ENCODE measurements at places on chromosomes 3 and 15.

DNA sequence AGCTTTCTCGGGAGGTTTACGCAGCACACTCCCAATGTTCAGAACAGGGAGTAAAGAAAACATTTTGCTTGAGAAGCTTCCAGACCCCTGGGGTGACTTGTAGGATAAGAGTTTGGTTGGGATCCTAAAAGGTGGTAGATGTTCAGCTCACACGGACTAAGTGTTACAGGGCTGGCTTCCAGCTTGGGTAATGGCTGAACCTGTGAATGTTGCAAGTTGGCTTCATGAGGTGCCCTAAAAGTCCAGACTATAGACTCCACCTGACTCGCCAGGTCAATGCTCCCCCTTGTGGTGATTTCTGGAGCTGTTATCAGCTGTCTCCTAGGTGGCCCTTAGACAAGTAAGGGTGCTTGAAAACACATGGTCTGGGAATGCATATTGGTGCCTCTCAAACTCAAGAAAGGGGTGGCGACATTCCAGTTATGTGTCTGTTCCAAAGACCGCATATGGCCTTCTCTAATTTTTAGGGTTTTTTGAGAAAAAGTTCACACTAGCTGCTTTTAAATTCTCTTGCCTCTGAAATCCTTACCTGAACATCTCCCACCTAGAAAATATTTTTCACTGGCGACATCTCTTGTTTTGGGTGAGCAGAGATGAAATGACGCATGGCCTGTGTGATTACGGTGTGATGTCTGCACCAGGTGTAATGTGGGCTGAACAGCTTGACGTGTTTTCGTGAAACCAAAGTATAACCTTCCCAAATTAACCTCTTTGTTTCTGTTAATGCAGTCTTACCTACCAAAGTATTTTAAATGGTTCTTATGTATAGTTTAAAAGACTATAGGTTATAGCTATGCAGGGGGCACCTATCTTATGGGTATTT is 175.7 kb upstream of the KBTBD8 start:
- peak; percentile 66 for DNase-seq

DNA sequence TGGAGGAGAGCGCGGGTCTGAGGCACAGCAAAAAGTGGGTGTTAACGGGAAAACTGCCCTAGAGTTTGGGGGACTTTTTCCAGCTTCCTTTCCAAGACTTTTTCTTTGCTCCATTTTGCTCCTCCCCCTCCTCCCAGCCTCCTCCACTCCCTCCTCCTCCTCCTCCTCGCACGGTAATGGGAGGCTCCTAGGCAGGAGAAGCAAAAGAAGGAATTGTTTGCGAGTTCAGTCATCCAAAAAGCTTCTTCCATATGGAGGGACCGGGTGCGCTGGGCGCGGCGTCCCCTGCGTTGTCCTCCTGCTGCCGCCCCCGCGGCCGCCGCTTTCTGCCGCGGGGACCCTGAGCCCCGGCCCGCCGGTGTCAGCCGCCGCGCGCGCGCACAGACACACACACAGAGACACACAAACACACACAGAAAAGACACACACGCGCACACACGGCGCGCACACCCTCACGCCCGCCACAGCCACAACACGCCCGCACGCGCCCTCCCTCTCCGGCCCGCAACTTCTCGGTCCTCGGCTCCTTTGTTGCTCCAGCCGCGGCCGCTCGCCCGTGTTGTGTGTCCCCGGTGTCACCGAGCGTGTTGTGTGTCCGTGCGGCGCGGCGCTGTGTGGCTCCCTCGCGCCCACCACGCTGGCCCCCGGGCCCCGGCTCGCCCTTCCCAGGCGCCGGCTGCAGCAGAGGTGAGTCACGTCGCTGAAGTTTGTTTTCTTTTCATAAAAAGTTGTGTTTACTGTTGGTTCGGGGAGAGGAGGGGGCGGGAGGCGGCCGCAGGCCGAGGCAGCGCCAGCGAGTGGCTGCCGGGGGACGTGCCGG is at the start of gene BOC:
Gene BOC, plus strand, starts transcription at position 228 of the 820 bp plus-strand sequence. CDS start 38,246 bp downstream, outside the sequence.
- peak; percentile 68 for DNase-seq

GRCh38 chr3:111194048-111194447 is 122.4 kb downstream of the NECTIN3 start:
- no peak for DNase-seq

GRCh38 chr15:70098461-70099166 is 897 bp upstream of the TLE3 start:
- DNase-seq = peak; percentile 78

- no peak for DNase-seq
These were observed 89.9 kb downstream of the BBX start for GRCh38 chr3:107612664-107613084.

GRCh38 chr3:127831723-127832172 is 9.4 kb upstream of the MGLL start:
- peak; percentile 48 for DNase-seq

- DNase-seq = no peak
These were observed 15.1 kb upstream of the BNIP2 start for GRCh38 chr15:59703979-59704796.

DNA sequence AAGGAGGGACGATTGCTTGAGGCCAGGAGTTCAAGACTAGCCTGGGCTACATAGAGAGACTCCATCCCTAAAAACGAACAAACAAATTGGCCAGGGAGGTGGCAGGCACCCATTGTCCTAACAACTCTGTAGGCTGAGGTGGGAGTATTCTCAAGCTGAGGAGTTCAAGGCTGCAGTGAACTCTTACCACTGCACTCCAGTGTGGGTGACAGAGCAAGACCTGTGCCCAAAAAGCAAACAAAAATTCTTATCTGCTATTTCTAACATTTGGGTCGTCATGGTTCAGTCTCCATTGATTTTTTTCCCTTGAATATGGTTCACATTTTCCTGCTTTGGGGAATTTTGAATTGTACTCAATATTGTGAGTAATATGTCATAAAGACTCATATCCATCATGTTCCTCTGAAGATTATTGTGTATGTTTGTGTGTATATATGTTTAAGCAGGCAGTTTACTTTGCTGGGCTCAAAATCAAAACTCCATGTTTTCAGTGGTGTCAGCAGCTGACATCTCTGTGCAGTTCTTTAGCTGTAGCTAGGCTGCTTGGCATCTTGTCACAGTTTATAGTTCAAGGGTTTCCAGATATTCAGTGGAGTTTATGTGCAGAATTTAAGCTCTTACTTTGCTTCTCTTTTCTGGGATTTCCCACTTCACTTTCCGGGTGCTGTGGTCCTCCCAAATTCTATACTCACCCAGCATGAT is 33.2 kb downstream of the IFT122 start:
- no peak for DNase-seq

DNA sequence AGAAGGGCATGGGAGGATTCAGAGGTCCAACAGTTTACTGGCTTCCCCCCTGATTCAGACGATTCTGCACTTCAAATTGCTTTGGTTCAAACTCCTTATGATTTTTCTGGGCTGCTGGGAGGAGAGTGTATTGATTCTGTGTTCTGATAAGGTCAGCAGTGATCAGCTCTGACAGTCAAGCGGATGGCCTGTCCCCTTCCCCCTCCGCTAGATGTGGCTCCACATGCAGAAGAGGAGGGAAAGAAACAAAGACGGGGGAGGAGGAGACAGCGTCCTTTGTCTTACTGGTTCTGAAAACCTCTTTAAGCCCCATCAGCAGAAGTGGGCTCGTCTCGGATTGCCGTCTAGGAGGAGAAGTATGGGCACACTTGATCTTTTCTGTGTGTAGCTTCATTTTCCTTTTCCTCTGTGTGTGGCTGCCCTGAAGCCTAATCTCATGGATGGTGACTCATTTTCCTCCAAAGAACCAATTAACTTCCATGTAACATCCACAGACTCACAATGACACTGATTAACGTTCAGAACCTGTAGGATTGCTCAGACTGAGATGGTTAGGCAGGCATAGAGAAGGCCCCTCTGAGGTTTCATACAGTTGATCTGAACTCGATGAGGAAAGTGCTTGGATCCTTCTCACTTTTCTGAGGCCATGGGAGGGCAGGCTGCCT is 162.4 kb upstream of the PPP2R3A start:
- DNase-seq = no peak

DNA sequence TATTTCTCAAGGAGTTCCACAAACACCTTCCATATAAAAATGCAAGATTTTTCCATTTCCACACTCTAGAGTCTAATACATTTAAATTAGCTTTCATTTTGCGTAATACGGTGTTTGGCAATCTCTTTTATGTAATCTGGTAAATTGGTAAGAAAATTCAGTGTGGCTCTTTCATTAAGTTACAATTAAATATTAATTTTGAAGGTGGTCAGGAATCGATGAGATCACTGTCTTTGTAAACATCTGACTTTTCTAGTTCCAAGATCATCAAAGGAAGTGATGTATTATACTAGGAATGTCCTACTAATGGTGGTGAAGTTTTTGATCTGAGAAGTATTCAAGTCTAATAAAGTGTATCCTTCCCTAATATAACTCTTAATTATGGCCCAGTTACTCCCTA is 1.1 kb upstream of the UTS2B start:
- no peak for DNase-seq

DNA sequence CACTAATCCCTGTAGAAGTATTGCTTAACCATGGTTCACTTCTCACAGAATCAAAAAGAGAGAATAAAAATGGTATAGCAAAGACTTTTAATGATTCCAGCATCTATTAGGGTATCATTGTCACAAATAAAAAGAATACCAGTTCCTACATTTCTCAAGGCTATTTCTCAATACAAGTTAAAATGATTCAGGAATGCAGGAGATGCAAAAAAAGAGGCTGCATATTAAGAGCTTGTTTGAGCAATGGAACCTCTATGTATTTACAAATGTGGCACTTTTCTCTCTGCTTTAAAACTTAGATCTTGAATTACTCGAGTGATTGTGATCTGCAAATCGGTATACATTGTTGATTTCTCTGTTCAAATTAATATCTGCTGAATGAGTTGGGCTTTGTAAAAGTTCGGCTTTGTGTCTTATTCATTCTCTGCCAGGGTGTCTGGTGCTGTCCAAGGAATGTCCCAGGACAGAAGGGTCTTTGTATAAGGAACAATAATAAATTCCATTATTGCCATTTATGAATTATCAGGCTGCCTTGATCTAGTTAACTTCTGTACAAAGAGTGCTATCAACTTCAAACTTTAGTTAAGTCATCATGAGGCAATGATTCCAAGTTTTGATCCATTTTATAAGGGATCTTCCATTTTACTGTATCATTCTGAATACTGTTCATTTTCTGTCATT is 364.2 kb downstream of the RBMS3 start:
- DNase-seq = no peak

- peak; percentile 8 for DNase-seq
These were observed 4.4 kb downstream of the TERC start for GRCh38 chr3:169760479-169760878.

DNA sequence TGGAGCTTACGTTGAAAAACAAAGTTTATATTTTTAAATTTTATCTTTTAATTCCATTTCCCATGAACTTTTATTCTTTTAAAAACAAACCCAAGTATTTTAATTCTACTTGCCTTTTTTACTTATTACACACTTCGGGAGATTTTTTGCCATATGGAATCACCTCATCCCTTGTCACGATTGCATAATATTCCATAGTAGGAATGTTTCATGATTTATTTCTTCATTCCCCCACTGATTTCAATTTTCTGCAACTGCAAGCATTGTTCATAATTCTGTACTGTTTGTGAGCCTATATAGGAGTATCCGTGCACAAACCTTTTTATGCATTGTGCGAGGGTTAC is 574 bp upstream of the SLC25A36 start:
- DNase-seq = no peak

DNA sequence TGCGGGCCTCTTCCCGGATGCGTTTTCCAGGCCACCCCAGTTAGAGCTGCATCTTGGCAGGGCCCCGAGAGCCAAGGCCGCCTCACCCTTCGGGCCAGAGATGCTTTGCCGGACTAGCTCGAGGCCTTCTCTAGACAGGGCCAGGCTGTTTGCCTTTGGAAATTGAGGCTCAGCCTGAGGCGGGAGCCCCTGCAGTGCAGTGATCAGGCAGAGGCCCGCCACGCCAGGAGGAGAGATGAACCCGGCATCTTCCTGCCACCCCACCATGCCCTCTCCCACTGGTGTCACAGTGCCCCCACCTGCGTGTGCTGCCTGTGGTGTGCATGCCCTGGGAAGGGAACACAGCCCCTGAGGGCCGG is 8.9 kb upstream of the ROPN1B start:
- no peak for DNase-seq

GRCh38 chr3:41148478-41148877 is 50.8 kb upstream of the CTNNB1 start:
- peak; percentile 21 for DNase-seq
